Muscle of leg (tissue), 16 donors: ENCODE measurements at places on chromosomes 2 and 18.

DNA sequence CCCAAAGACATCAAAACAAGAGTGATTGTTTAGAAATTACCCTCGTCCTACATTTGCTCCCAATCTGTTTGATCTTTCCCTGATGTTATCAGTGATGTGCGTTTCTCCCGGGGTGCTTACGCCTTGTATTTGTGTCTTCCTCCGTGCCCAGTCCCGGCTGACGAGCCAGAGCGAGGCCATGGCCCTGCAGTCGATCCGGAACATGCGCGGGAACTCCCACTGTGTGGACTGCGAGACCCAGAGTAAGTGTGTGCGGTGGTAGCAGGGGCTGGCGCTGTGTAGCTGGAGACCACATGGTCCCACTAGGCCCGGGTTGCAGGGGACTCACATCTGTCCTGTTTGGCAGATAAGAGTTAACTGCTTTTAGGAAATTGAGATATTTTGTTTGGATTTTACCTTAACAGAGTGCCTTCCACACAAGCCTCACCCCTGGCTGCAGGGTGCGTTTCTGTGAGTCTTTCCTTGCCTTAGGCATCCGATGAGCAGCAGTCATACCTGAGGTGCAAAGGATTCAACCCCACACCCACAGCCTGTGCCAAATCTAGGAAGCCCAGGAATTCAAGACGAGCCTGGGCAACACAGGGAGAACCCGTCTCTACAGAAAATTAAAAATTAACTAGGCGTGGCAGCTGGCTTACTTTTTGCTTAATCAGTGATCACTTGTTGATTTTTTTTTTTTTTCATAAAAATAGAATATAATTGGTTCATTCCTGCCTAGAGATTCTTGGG is 127.4 kb downstream of the GBX2 start:
- no peak for DNase-seq

- DNase-seq = no peak
Observed at GRCh38 chr2:96136129-96136720, 2.1 kb downstream of the ASTL start.

- no peak for DNase-seq
Observed at GRCh38 chr2:227500301-227500630, 28.3 kb downstream of the AGFG1 start.

- no peak for DNase-seq
Observed at GRCh38 chr2:79855264-79856006, 342.6 kb downstream of the CTNNA2 start.

DNA sequence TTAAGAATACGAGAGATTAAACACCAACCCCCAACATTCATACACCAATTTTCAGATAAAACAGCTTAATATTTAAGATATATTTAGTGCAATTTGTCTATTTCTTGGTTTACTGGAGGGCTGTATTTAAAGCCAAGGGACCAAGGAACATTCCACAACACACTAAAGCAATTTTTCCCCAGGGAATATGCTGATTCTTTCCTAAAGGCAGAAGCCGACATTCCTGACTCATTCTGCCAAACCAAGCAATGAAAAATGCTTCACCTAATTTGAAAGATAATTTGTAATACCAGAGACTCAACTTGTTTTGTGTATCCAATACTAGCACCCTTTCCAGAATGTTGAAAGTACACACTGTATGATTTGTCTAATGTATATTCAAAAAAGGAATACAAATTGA is 1267.6 kb upstream of the PIK3C3 start:
- DNase-seq = no peak

DNA sequence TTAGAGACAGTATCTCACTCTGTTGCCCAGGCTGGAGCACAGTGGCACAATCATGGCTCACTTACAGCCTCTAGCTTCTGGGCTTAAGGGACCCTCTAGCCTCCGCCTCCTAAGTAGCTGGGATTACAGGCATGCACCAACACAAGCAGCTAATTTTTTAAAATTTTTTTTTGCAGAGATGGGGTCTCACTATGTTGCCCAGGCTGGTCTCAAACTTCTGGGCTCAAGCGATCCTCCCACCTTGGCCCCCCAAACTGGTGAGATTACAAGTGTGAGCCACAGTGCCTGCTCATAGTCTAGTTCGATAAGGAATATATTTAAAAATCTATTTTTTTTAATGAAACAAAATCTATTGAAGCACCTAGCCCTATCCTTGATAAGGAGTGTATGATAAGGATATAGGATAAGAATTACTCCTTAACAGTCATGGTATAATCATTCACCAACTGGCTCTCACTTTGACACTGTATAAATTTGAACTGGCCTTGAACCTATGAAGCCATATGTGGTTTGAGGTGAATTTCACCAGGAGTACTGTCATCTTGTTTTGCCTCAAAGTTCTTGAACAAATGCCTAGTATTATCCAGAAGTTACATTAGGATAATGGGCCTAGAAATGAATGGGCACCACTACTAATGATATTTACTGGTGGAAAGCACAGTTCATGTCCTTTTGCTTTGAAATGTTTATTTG is 71.1 kb downstream of the EXOC6B start:
- DNase-seq = no peak

- DNase-seq = no peak
Observed at GRCh38 chr2:46309052-46309953, 12.1 kb downstream of the EPAS1 start.

DNA sequence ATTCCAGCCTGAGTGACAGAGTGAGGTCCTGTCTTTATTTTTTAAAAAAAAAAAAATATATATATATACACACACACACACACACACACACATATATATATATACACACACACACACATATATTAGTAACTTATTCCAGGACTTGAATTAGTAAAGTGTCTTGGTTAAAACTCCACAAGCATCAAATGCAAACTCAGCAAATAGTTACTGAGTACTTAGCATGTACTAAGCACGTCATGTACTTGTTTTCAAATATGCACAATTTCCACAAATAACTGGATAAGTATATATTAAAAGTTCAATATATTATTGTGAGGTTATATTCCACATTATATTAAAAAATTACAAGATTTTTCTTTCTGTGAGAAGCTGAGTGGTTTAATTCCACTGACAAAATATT is 304.7 kb downstream of the ZEB2 start:
- DNase-seq = no peak

- DNase-seq = no peak
Observed at GRCh38 chr2:15750822-15751329, 159.2 kb downstream of the DDX1 start.

DNA sequence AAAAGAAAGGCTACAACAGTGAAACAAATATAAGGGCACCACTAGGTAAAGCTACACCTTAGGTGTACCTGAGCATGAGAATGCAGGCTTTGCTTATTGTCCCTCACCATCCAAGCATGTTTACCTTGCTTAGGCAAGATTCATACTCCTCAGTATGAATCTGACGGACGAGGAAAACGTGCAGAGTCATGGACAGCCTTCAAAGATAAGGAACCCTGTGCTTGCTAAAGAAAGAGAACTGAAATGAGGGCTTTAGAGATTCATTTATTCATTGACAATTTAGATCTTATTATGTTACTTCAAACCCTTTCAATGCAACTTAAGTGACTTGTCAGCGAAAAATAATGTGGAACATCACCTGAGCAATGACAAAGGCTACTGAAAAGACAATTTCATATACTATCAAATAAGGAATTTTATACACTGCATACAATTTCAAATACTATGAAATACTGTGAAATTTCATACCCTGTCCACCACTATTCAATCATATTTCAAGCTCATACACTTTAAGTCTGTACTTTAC is 21.7 kb downstream of the CLASP1 start:
- no peak for DNase-seq

GRCh38 chr2:209662021-209662420 is 109.6 kb upstream of the UNC80 start:
- no peak for DNase-seq

GRCh38 chr2:155157065-155157464 is 458.6 kb downstream of the KCNJ3 start:
- DNase-seq = no peak

- peak; percentile 70 for DNase-seq
Observed at GRCh38 chr2:69253112-69253511, 133.9 kb downstream of the GFPT1 start.

GRCh38 chr2:54757500-54757899 is 34.0 kb downstream of the EML6 start:
- peak; percentile 22 for DNase-seq

GRCh38 chr2:237509151-237509550 is 22.1 kb downstream of the MLPH start:
- no peak for DNase-seq

DNA sequence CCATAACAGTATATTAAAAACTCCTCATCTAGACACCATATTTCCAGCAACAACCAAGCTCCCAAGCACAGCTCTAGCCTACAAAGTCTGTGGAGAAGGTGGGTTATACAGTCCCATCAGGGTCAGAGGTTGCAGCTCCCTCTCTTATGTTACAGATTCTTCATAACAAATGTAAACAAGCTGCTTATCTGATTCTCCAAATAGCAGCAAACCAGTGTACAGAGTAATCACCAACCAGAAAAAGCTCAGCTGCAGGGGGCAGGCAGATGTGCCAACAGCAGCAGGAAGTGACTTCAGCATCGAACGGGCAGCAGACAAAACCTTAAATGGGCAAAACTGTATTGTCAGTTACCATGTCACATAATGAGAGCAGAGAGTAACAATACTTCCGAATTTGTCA is 52.9 kb upstream of the NABP1 start:
- DNase-seq = peak; percentile 27
